ENCODE measurements at places on chromosomes 4 and X.

GRCh38 chr4:8236106-8236919 is 33.2 kb upstream of the HTRA3 start:
- no peak for DNase-seq

DNA sequence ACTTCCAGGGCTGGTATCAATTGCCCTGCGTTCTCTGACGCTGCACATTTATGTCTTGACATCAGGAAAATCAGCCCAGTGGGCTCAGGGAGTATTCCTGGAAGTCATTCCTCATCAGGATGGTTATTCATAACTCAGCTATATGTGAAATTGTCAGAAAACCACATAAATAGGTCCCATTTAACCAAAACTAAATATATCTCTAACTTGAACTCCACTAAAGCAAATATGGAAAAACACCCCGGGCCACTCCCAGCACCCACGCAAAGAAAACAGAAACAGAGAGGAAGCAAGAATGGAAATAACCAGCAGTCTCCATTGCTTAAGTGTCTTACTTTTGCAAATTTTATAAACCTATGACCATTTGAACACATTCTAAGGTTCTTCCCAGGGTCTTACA is 112.0 kb downstream of the IRF2 start:
- no peak for DNase-seq

GRCh38 chr4:168131196-168131595 is 38.9 kb downstream of the ANXA10 start:
- DNase-seq, result no peak

DNA sequence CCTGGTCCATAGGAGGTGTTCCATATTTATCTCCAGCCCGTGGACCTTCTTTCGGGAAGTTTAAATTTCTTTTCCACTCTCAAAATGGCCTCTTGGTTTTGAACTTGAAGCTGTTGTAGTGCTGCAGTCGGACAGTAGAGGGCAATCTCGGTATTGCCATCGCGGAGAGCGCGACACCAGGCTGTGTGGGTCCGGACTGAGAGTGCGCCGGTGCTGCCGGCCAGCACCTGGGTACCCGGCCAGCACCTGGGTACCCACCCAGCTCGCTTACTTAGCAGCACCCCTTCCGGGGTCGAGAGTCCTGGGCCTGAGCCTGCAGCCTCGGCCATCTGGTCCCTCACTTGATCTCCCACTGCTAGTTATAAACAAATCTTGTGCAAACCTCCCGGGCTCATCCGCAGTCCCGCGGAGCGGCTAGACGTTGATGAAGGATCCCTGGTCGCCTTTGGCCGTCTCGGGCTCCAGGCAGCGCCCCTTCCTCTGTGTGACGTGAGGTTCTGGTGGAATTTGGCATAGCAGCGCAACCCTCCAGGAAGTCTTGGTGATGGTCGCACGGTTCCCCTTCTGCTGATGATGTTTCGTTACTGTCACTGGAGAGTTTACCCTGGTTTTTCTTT is 18.0 kb downstream of the FAM9A start:
- peak; percentile 72 for DNase-seq

GRCh38 chr4:158856852-158857251 is 88.0 kb downstream of the FNIP2 start:
- peak; percentile 55 for DNase-seq

GRCh38 chrX:110415440-110416170 is 57.0 kb downstream of the RTL9 start:
- DNase-seq, result no peak

DNA sequence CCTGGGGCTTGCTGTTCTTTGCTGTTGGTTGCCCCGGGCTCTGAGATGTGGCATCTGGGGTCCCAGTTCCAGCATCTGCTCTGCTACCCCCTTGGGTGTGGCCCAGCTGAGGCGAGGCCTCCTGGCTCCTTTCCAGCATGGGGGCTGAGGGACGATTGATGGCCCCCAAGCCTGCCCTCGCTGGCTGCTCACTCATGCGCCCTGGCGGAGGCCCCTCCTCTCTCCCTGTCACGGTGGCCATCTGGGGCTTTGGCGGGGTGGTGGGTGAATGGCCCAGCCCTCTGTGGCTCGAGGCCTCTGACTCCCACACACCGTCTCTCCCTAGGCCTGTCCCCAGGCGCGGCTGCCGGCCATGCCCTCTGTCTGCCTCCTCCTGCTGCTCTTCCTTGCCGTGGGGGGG is 1.8 kb downstream of the PLXNA3 start:
- DNase-seq, result no peak

GRCh38 chr4:105305019-105305836 is 158.6 kb downstream of the TET2 start:
- DNase-seq, result peak; percentile 18

GRCh38 chr4:94978904-94979303 is 221.1 kb downstream of the BMPR1B start:
- DNase-seq, result no peak

DNA sequence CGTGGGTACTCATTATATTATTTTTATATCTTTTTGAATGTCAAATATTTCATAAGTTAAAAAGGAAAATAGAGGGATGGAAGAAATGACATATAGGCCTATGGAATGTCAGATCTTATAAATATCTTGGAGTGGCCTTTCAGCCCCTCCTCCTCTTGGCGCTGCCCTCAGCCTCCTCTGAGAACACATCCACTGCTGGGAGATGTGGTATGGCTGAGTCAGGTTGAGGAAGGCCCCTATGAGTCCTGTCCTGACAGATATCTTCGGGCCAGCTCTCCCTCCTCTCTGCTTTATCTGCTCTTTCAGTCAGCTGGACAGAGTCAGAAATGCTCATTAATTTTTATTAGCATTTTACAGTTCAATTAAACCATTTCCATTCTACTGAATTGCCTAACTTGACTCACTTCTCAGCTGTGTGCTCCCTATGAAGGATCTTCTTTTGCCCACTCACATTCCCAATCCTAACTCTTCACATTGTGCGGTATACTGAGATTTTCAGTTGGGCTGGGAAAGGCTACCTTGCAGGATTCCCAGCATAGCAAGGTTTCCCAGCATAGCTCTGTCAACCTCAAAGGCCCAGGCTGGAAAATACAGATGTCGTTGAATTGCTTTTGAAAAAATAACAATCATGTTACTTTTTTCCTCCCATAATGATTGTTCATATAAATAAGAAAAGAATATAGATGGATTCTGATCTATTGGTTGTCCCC is 128.0 kb downstream of the ARHGEF9 start:
- DNase-seq, result no peak

DNA sequence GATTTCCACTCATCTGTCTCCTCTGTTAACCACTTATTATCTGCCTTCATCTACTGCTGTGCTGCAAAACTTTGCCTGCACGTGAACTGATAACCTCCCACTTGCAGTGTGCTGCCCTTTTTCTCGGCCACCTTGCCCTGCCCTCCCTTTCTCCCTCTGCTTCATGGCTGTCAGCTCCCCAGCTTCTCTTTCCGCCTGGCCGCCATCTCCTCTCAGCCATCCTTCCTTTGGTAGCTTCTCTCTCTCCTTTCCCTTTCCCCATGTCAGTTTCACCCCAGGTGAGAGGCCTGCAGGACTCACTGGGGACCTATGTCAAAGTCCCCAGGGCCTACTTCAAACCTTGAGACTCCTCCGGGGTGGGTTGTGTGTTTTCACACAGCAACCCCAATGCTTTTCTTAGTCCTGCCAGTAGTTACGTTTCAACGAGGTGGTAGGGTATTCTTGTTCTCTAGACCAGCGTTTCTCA is 6.6 kb downstream of the MSL3 start:
- no peak for DNase-seq

DNA sequence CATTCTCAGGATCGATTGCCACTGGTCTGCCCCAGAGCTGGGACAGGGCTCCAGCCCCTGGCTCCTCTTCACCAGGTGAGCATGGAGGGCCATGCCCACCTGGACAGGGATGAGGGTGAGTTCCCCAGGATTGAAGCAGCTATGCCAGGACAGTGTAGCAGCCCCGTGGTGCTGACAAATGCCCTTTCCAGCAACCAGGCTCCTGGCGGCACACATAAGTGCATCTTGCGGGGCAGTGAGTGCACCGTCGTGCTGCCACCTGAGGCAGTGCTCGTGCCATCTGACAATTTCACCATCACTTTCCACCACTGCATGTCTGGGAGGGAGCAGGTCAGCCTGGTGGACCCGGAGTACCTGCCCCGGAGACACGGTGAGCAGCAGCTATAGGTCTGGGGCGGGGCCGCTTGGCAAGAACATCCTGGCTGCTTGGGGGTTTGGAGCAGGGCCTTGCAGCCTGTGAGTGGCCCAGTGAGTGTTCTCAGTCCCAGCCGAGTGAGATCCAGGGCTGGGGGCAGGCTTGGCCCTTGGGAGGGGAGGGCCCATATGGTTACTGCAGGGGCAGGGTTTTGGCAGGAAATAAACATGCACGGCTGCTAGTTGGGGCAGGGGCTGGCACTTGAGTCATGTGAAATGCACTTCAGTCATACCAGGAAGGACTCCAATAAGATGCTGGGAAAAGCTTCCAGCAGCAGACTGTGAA is 6.1 kb downstream of the IL9R start:
- no peak for DNase-seq

GRCh38 chr4:56224641-56225040 is 162.7 kb downstream of the AASDH start:
- no peak for DNase-seq

GRCh38 chr4:67556436-67556835 is 2.1 kb upstream of the STAP1 start:
- no peak for DNase-seq

DNA sequence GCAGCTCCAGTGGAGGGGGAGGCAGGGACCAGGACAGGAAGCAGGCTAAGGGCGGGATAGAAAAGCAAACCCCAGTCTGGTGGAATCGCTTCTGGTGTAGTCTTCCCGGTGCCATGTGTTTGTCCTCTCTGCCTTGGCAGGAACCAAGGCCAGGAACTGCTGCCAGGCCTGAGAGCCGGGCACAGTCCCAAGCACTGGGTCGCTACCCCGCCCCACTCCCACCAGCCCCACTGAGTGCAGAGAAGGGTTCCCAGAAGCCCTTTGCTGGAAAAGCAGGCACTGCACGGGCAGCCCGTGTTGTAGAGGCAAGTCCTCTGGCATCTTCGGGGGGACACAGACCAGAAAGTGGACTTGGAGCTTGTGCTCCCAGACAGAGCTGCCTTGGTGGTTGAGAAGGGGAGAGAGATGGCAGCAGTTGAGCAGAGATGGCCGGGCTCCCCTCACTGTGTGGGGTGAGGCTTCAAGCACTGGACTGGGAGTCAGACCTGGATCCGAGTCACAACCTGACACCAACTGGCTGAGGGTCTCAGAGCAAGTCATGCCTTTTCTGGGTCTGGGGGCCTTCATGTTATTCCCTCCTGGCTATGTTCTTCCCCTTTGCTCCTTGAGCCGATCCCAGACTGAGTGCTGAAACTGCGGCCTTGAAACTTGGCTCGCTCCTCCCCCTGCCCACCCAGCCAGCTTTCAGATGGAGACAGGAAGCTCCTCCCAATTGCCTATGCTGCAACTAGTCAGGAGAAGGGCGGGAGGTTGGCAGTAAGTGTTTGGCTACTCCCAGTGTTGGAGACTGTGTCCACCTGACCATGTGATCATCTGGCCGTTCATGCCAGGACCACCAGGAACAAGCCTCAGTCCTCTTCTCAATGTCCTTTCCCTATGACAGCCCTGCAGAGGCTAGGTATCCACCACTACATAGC is 59.7 kb upstream of the MTM1 start:
- no peak for DNase-seq

- DNase-seq, result no peak
These were observed 2.5 kb downstream of the TIMP1 start for GRCh38 chrX:47584714-47585113.

- DNase-seq, result peak; percentile 15
These were observed 137.4 kb upstream of the GUCY1A1 start for GRCh38 chr4:155529272-155529671.

GRCh38 chr4:24801136-24801855 is 5.9 kb downstream of the SOD3 start:
- no peak for DNase-seq

DNA sequence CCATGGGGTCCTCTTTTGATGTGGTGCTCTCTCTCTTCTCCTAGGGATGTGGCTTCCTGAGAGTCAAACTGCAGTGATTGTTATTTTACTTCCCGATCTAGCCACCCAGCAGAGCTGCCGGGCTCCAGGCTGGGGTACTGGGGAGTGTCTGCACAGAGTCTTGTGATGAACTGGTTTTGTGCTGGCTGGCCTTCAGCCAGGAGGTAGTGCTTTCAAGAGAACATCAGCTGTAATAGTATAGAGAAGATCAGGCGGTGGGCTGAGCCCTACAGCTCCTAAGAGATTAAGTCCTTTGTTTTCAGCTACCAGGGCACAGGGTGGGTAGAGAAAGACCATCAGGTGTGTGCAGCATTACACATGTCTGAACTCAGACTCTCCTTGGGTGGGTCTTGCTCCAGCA is 59.0 kb upstream of the AGTR2 start:
- DNase-seq, result no peak

- no peak for DNase-seq
These were observed 47.5 kb upstream of the RAP2C start for GRCh38 chrX:132266583-132267355.

DNA sequence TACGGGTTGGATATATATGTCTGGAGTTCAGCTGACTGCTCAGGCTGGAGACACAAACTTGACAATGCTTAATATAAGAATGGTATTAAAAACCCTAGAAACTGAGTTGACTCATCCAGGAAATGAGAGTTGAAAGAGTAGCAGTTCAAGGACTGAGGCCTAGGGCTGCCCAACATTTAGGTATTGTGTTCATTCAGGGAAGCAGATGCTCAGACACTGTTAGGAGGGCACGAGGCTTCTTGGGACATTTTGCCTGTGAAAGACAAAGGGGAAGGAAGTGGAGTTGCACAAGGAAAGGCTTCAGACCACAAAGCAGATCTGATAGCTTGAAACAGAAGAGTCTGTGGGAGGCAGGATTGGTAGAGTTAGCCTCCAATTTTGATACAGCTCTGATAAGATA is 52.0 kb upstream of the HS3ST1 start:
- DNase-seq, result no peak

- DNase-seq, result no peak
These were observed 144.9 kb downstream of the FNIP2 start for GRCh38 chr4:158913766-158914165.

DNA sequence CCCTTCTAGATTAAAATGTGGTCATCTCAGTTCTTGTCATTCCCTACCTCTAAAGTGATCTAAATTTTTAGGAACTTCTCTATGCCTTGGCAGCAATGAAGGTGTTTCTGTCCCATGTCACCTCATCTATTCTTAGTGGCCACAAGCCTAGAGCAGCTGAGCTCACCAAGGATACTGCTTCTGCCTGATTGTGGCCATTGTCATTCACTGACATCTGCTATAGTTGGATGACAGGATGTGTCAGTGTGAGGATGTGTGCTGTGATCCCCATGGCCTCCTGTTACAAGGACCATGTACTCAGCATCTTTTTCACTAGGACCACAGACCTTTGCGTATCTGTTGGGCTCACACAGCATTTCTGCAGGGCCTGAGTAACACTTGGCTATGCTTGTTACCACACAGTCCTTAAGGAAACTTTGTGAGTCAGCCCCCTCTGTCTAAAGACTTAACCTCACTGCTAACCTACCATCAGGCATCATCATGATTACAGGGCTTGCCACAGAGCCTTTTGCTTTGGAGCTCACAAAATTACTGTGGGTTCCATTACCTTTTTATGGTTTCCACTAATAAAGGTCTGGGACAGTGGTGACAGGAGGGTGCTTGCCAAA is 421.0 kb downstream of the ADAM29 start:
- DNase-seq, result no peak

DNA sequence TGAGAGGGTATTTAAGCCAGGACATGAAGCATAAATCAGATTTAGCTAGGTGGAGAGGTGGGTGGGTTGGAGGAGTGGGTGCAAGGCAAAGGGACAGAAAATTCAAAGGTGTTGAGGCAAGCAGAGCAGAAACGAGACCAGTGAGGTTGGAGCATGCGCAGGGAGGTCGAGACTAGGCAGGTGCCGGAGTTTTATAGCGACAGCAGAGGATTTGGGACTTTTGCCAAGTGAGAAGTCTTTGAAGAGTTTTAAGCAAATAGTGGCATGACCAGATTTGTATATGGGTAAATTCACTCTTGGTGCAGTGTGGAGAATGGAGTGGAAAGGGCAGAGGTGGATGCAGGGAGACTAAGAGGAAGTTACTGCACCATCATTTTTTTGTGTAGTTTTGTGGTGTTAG is 107.0 kb upstream of the TLR2 start:
- DNase-seq, result no peak
